ENCODE measurements at places on chromosomes 3 and 15. TPM values are rescaled to one million over a fixed set of nuclear protein-coding genes. Genes with fewer than 3 reads are reported as not detected.

DNA sequence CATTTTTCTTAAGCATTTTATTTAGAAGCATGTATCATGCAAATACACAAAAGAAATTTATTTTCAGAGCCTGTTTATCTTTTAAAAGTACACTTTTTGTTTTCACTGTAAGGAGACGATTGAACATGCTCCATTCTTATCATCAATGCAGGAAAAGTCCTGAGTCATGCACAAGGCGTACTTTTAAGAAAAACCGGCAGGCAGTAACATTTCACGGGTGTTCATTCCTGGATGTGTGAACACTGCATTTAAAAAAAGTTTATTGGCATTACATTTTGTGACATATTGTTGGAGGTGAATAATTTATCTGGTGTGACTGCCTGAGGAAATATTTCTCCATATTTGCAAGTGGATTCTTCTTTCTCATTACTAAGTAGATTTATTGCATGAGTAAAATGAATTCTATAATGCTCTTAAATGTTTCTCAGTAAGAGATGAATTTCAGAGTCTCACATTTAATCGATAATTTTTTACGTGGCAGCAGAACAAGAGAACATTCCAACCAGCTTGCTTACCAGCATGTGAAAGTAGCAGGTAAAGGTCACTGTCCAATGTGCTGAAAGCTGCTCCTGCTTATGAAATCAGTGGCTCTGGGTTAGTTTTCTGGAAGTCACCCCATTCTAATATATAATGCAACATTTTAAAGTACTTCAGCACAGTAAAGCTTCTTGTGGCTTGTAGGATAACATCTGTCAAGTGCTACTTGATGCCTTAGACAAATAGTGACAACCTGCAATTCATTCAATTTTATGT lies 87.0 kb downstream of the SV2B start:
- DNase-seq: no peak

GRCh38 chr3:184713040-184713355 lies 1.1 kb upstream of the MAGEF1 start:
- no peak for DNase-seq

DNA sequence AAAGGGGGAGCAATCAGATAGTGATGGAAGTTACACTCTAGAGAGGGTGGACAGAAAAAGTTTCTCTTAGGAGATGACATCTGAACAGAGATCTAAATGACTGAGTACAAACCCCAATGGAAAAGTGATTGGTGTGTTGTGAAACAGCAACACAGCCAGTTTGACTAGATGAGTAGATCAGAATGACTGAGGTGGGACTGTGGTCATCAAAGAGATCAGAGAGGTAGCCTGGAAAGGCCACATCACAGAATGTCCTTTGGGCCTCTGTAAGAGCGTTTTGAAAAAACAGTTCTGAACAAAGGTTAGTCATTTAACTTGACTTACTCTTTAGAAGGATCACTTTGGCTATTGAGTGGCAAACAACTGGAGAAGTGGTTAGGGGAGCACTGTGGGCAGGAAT lies 10.6 kb downstream of the LRRC58 start:
- DNase-seq: no peak

DNA sequence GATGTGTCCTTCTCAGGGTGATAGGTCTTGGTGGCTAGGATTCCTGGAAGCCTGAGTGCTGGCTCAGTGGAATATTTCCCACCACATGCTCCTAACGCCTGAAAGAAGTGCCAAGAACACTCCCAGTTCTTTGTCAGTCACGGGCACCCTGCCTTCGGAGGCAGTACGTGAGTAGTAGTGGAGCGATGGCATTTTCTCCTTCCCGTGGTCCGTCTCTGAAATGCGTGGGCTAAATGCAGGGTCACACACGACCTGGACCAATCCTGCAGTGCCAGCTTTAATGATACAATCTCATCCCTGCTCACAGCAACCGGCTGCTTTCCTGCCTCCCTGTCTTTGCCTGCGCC lies 14.5 kb downstream of the H1-8 start:
- peak; percentile 78 for DNase-seq

GRCh38 chr15:39685999-39686613 lies 96.5 kb downstream of the FSIP1 start:
- no peak for DNase-seq

LYZL4 gene
- polyA plus RNA-seq: not detected

- peak; percentile 9 for DNase-seq
Measured at GRCh38 chr3:183265834-183266417, 12.9 kb downstream of the B3GNT5 start.

DNA sequence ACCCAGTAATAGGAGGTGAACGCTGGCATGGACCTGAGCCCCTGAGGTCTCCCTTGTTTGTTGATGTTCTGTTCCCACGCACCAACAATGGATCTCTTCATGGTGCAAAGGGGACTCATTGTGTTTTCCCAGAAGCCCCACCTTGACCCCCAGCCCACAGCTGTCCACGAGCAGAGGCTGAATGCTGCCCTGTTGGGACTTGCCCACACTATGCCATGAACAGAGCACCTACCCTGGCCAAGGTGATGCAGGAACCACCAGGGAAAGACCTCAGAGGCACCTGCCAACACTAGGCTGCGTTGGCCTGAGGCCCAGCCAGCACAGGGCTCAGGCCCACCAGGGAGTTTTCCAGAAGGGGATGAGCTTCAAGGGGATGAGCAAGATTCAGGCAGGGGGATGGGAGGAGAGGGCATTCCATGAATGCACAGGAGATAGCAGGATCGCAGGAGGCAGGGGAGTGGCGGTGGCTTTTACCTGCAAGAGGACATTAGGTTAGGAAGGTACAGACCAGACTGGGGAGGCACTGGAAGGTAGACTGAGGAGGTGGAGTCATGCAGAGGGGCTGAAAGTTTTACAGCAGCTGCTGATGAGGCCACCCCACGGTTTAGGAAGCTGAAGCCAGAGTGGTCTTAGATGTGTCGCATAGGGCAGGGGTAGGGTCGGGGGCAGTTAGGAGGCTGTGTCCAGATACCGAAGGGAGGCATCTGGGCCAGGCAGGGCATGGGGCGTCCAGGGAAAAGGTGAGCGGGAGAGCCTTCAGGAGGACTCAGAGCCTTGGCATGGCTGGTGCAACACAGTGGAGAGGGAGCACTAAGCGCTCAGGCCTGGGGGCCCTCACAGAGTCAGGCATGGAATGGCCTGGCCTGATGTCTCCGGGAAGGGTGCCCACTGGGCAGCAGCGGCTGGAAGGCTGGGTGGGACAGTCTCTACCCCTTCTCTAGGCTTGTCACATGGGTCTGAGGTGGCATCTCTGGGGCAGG lies 4.0 kb upstream of the PHGR1 start:
- DNase-seq: no peak

GRCh38 chr3:51686512-51687215 lies 15.6 kb downstream of the TEX264 start:
- no peak for DNase-seq

DNA sequence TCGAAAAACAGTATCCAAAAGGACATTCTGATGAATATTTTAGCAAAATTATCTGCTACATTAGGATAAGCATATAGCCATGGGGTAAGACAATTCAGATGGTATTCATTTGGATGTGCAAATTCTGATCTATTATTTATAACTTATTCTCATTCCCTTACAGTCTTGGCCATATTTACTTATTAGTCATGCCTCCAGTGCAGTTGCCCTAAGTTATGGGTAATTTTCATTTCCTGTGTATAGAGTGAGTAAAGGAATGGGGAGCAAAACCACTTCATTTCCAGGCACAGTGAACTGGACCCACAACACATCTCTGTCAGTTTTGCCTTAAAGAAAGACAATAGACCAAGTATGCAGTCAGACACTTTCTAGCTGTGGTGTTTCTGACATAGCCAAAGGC lies 134.3 kb downstream of the POLQ start:
- no peak for DNase-seq

- DNase-seq: no peak
Measured at GRCh38 chr15:52329987-52330386, 34.4 kb upstream of the MYO5C start.

DNA sequence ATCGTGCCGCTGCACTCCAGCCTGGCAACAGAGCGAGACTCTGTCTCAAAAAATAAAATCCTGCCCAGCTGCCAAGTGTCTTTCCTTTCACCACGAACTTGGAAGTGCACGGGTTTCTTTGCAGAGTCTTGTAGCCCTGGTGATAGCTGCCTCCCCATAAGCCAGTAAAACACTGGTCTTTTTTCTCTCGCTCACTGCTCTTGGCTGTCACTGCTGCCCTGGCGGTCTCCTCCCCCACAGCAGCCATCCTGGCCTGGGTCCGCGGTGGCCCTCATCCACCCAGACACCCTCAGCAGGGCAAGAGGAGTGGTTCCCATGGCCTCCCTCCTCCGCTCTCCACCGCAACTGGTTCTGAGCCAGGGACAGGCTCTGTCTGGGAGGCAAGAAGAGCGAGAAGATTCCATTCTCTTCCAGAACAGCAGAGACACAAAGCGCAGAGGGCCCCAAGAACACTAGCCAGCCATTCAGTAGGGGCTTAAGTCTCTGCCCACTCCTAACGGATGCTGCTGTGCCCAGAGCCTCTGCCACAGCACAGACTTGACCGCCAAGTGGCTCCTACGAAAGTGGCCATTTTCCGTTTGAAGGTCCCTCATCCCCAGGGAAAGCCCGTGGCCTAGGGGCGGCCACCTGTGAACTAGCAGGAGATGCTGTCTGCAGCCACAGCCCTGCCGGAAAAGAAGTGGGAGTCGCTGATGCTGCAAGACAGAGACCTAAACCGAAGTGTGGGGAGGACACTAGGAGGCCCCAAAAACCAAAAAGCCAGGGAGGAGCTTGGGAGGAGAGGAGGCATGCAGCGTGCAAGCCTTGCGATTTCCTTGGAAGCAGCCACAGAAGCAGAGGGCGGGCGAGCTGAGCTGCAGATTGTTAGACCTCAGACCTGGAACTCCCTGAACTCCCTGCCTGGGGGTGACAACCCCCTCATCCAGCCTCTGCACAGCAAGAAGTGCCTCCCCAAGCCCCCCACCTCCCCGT lies 44.1 kb downstream of the KLHL25 start:
- DNase-seq: no peak

- DNase-seq: no peak
Measured at GRCh38 chr15:82643992-82644391, 3.2 kb downstream of the CPEB1 start.

GRCh38 chr3:195384952-195385351 lies 57.9 kb downstream of the ACAP2 start:
- DNase-seq: no peak

LRRC31 gene
- not detected for polyA plus RNA-seq

DNA sequence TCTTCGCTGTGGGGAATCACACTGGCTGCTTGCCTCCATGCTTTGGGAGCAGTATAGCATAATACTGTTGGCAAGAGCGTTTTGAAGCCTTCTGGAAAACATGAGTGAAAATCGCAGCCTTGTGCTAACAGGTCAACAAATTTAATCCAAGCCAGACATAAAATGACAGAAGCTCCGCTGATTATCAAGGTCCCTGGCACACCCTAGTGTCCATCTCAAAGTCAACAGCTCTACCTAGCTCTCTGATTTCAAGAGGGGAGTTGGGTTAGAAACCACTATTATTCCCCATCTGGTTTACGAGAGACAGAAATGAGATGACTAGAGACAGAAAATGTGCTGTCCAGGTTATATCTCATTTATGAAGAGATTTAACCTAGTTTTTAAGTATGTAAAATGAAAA lies 73.6 kb upstream of the MDFIC2 start:
- no peak for DNase-seq

DNA sequence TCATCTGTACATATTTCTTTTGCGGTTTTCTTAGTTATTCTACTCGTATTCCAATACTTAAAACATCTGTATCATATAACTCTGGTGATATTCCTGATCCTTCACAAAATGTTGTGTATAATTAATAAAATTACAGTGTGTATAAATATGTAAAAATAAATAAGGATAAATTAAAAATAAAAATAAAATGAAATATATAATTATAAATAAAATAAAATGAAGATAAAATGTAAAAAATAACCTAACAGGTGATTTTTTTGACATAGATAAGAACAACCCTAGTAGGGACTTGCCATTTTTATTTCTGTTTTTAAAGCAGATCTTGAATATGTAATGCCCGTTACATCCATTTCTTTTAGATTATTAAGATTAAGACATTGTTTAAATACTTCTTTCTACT lies 25.6 kb downstream of the IL1RAP start:
- DNase-seq: no peak

- no peak for DNase-seq
Measured at GRCh38 chr15:50257924-50258323, 7.6 kb downstream of the HDC start.

IMPG2 gene
- 0.10 TPM for polyA plus RNA-seq

- DNase-seq: no peak
Measured at GRCh38 chr15:58404020-58404419, 27.8 kb upstream of the LIPC start.

EPHB1 gene
- 0.50 TPM for polyA plus RNA-seq

NLGN1 gene
- polyA plus RNA-seq: 15.5 TPM

DNA sequence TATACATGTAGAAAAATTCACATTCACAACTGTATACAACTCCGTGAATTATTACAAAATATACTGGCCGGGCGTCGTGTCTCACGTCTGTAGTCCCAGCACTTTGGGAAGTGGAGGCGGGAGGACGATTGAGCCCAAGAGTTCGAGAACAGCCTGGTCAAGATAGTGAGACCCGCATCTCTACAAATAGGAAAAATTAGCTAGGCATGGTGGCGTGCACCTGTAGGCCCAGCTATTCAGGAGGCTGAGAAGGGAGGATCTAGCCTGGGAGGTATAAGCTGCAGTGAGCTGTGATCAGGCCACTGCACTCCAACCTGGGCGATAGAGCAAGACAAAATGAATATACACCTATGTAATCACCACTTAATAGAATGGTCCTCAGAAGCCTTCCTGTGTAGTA lies 1.3 kb downstream of the RAD51 start:
- DNase-seq: no peak

- DNase-seq: no peak
Measured at GRCh38 chr3:43062040-43062563, 43.8 kb downstream of the POMGNT2 start.

DNA sequence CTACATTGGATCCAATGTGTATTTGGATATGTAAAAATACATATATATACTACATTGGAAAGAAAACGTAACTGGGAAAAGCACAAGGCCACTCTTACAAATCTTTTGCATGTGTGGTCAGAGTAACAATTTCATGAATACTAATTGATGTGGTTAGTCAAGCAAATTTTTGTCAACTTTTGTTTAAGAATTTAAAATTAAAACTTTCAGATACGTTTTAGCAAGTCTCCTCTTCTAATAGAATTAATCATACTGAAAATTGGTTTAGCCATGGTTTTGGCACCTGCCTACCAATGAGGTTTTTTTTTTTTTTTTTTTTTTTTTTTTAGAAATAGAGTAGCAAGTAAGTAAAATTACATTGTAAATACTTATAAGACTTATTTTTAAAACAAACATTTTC lies 153.0 kb upstream of the CGNL1 start:
- no peak for DNase-seq

GRCh38 chr15:55742498-55742926 lies 440 bp downstream of the PRTG start:
- DNase-seq: no peak

GRCh38 chr3:144549166-144549565 lies 577.5 kb downstream of the DIPK2A start:
- DNase-seq: no peak

DNA sequence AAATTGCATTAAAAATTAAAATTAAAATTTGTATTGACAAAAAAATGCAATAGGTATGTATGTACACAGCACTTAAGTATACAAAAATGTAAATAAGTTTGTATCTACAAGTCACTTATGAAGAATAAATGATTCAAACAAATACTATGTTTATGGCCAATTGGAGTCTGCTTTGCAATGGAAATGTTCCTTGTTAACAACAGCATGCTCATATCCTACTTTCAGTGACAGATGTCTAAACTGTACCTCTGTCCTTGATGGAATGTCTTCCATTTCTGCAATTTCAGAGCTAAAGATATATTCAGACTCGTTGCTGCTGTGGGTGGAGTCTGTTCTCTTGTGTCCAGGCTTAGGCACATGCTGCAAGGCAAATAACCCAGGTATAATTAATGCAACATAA lies 64.1 kb upstream of the MYO5C start:
- no peak for DNase-seq

- DNase-seq: no peak
Measured at GRCh38 chr15:79689030-79689429, 207.8 kb downstream of the MTHFS start.
